ENCODE measurements at places on chromosomes 1 and 21.

- peak; percentile 90 for DNase-seq
Observed at GRCh38 chr1:155859881-155860871, 809 bp downstream of the SYT11 start.

DNA sequence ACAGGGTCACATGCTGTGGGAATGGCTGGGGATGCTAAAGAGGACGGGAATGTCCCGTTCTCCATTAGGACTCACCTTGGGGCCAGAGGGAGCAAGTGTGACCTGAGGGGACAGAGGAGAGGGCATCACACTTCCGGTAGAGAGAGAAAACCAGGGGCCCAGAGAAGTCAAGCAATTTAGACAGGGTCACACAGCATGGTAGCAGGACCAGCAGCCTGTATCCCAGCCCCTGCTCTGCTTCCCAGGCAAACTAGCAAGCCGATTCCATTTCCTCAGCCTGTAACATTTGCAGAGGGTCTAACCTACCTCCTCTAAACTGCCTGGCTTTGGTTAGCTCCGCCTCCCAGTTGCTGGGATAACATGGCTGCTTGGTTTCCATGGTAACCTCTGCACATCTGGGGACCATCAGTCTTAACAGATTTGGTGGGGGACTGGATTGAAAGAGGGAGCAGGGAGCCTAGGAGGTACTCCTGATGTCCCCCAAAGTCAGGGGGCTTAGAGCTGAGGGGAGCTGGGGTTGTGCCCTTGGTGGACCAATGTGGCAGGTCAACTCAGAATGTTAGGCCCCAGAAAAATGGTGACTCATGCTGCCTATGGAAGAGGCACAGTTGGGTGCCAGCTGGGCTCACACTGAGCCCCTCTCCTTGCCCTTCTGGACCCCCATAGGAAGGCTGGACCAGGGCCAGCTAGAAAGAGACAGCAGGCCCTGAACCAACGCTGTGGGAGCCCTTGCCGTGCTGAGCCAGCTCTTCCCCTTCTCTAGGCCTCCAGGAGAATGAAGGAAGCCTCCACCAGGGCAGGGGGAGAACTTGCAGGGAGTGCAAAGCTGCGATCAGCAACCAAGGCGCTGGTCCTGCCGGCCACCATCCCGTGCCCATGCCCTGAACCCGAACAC, 9.5 kb downstream of the COL16A1 start:
- DNase-seq: no peak

DNA sequence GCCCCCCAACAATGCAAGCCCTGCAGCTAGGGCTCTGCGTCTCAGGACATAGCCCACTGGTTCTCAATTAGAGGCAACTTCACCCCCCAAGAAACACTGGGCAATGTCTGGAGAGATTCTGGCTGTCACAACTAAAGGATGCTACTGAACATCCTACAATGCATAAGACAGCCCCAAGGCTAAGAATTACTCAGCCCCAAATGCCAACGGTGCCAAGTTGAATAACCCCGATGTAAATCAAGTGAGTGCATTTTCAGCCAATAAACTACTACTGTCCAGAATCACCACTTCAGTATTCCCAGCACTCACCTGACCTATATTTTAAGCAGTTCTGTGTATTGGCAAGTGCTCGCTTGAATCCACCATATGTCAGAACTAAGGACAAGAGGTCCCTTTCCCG, 6.9 kb downstream of the RIPK4 start:
- no peak for DNase-seq

DNA sequence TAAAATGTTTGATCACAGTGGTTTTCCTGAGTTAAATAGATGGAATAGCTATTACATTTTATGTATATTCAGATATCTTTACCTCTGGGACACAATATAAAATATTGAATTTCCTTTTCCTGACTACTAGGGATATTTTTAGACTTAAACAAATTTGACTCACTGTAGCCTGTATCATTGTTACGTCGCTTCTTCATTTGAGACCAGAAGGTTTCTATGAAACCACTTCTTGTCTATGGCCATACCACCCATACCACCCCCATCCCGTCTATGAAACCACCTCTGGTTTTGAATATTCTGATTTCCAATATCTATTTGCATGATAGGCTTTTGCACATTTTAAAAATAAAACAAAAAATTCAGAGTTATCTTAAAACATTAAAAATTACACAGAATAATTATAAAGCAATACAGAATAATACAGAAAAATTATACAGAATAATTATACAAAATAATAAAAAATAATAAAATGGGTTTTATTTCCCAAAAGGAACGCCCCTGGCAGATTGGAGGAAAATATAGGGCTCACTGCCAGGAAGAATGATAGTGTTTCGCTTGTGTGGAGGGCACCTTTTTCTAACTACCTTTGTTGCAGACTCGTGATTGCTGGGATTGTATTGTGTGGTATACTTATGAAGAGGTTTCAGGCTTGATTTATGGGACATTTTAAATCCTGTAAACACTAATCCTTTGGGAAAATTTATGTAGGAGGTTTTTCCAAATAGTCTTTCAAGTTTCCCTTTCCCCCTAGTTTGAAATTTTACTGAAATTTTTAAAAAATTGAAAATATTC, 4.7 kb downstream of the SPEN start:
- DNase-seq: no peak

DNA sequence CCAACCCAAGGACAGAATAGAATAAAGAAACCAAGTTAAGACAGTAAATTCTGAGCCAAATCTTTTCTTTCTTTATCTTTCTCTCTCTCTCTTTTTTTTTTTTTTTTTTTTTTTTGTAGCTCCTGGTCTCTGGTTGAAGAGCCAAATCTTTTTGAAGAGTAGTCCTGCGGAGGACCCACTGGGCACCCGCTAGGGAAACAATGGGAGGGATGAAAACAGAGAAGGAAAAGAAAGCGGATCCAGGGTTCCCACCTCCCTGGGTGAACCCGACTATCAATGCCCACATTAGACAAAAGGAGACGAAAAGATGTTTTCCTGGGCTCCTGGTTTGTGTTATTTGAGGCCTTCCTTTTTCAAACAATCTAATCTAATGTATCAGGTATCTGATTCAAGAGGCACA, 49.8 kb upstream of the FBXO28 start:
- no peak for DNase-seq

Measured in DMS153 (cell line).